Left lung (tissue), 14 donors: ENCODE measurements at places on chromosomes 16 and 17.

- DNase-seq: no peak
These were observed 8.0 kb upstream of the WFDC1 start for GRCh38 chr16:84286578-84287240.

DNA sequence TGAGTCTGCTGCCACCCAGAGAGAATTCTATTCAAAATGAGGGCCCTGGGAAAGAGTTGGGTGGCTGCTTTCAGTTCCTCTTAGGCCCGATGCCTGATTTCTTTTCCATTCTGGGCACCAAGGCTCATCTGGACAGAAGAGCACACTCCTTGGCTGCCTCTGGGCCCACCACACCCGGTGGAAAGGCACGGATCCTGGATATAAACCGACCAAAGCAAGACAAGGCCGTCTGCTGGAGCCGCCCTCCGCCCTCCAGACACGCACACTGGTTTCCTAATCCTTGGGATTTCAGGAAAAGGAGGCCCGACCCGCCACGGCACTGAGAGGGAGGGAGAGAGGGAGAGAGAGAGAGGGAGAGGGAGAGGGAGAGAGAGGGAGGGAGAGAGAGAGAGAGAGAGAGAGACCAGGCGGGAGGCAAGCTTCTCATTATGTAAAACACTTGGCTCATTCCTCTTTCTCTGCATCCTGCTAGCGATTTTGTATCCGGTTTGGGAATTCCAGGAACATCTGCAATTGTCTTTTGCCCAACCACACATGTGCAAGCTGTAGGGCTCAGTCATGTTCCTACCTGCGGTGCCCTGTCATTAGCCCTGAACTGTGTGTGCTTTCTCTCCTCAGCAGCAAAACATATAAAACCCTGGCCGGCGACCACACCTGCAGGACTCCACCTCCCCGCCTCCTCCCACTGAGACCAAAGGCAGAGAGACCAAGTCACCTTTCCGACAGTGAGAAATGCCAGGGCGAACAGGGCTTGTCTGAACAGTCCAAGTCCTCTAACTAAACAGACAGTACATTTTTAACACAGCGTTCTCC lies 347.2 kb downstream of the SOX9 start:
- no peak for DNase-seq

GRCh38 chr16:80323808-80324195 lies 217.0 kb upstream of the DYNLRB2 start:
- no peak for DNase-seq

- DNase-seq: no peak
These were observed 374.5 kb upstream of the MON1B start for GRCh38 chr16:76816475-76816874.

DNA sequence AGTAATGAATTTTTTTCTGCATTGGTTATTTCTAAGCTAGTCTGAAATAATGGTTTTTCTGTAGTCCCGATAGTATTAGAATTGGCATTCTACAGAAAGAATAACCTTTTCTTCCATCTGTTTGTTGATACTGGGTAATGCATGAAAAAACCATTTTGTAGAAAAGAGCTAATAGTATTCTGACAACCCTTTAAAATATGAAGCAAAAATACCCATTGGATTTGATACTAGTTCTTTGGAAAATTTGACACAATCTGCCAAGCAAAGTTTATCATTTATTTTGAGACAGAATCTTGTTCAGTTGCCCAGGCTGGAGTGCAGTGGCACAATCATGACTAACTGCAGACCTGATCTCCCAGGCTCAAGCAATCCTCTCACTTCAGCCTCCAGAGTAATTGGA lies 366.8 kb upstream of the MON1B start:
- DNase-seq: no peak

GRCh38 chr17:53391197-53391596 lies 431.5 kb upstream of the KIF2B start:
- DNase-seq: no peak

DNA sequence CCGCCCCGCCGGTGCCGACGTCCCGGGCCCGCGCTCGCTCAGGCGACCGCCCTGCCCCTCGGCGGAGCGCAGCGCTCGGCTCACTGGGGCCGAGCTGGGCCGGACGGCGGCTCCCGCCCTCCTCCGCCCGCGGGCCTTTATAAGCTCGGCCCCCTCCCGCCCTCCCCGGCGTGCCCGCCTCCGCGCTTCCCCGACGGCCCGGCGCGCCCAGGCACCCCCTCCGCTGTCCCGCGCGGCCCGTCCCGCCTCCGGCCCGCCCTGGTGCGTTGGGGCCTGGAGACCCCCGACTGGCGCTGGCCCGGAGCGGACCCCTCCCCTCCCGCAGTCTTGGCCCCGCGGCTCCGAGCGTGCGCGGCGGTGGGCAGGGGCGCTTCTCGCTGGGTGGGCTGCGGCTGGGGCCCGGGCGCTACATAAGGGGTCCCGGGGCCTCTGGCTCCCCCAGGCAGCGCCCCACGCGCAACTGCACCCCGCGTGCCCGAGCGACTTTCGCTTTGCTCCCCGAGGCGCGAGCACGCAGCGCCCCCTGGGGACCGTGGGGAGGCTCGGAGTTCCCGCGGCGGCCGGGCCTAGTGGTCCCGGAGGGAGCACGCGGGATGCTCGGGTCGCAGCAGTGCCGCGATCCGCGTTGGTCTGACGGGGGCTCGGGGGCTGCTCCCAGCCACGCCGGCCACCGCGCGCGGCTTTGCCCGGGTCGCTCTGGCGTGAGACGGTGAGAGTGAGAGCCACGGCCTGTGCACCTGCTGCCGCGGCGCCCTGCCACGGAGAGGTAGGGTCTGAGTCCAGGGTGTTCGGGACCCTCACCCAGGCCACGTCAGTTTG lies at the start of gene PIEZO1:
TSS of gene PIEZO1 (minus strand) at position 115 of the 819 bp plus-strand sequence. CDS start 256 bp downstream, outside the sequence.
- DNase-seq: peak; percentile 97

GRCh38 chr17:44935116-44935515 lies 12.5 kb downstream of the KIF18B start:
- DNase-seq: no peak

GRCh38 chr16:22092143-22092933 lies at the start of gene VWA3A:
VWA3A (plus strand) TSS chr16:22092541; CDS start chr16:22092638, 97 bp downstream.
- DNase-seq: peak; percentile 59

DNA sequence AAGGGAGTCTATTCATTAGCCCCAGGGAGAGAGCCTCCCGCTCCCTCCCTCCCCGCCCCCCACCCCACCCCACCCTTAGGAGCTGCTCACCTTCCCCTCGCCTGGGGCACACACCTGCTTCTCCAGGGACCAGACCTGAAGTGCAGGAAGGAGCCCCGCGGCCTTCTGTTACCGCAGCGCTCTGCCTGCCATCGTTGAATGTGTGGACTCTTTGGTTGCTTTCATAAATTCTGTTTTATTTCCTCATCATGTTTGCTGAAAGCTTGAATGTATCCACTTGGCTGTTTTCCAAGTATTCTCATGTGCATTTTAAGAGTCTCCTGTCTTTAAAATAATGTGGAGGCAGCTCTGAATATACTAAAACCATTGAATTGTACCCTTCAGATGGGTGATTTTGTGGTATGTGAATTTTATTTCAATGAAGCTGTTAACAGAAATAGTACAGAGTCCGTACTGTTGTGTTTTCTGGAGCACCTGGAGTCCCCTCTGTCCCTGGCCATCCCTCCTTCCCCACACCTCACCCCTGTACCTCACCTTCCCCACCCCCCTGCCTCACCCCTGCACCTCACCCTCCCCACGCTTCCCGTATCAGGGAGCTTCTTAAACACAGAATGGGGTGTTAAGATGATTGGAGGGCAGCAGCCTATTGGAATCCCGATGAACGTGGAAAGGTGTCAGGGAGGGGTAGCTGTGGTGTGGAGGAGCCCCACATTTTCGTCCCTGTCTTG lies 25.5 kb downstream of the RAB11FIP3 start:
- DNase-seq: peak; percentile 43
